ENCODE measurements at places on chromosomes 3 and 15.
A peak's percentile ranks its signal among the peaks of the same experiment; 100 is the strongest.

- peak; percentile 59 for DNase-seq
These were observed 56.0 kb upstream of the AGTR1 start for GRCh38 chr3:148641722-148642121.

- no peak for DNase-seq
These were observed 72.6 kb downstream of the CCNL1 start for GRCh38 chr3:157087373-157087772.

- DNase-seq = no peak
These were observed 27.8 kb downstream of the ALPK3 start for GRCh38 chr15:84844964-84845363.

DNA sequence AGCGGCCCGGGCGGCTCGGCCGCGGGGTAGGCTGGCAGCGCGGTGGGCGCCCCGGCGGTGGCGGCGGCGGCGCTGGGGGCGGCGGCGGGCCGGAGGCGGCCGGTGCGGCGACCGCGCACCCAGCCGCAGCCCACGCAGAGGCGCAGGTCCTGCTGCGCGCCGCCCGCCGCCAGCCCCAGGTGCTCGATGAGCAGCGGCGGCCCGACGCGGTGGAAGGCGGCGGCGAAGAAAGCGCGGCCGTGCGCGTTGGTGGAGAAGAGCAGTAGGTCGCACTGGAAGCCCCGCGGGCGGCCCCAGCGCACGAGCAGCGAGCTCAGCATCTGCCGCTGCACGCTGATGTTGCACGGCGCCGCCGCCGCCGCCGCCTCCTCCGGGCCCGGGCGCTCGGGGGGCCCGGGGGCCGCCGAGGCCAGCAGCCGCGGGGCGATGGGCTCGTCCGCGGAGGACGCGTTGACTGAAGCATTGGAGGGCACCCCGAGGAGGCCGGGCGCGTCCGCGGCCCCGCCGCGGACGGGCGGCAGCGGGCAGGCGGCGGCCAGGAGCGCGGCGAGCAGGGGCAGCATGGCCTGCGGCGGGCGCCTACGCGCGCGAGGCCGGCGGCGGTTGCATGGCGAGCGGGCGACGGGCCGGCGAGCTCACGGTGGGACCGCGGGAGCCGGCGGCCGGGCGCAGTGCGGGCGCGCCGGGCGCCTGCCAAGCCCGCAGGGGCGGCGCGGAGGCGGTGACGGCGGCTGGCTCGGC is 452 bp downstream of the TMEM158 start:
- DNase-seq = peak; percentile 67

GRCh38 chr3:156207802-156208685 is 87.7 kb downstream of the KCNAB1 start:
- no peak for DNase-seq

- DNase-seq = no peak
These were observed 40.9 kb downstream of the RORA start for GRCh38 chr15:61188168-61188567.

GRCh38 chr15:26866298-26867199 is at the start of gene GABRA5:
Gene GABRA5 (plus strand): TSS chr15:26867062. CDS start chr15:26869249, 2,187 bp downstream.
- DNase-seq = no peak

DNA sequence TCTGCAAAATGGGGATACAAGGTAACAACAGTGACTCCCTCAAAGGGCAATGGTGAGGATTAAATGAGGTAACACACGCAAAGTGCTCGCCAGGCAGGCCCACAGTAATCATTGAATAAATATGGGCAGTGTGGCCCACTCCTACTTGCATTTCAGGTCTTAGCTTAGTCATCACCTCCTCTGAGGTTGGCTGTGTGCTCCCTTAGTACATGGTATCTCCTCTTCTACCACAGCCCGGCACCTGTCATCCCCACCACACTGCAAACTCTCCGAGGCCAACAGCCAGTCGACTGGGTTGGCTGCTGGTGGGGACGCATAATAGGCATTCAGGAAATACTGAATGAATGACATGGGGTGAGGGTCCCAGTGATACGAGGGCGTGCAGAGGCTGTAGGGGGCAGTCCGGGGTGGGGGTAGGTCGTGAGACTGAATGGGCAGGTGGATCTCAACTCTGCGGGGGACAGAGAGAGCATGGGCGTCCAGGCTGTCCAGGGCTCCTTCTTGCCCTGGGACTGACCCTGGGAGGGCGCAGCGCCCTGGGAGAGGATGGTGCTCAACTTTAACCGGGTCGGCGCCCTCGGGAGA is 375 bp upstream of the MYZAP start:
- DNase-seq = no peak

DNA sequence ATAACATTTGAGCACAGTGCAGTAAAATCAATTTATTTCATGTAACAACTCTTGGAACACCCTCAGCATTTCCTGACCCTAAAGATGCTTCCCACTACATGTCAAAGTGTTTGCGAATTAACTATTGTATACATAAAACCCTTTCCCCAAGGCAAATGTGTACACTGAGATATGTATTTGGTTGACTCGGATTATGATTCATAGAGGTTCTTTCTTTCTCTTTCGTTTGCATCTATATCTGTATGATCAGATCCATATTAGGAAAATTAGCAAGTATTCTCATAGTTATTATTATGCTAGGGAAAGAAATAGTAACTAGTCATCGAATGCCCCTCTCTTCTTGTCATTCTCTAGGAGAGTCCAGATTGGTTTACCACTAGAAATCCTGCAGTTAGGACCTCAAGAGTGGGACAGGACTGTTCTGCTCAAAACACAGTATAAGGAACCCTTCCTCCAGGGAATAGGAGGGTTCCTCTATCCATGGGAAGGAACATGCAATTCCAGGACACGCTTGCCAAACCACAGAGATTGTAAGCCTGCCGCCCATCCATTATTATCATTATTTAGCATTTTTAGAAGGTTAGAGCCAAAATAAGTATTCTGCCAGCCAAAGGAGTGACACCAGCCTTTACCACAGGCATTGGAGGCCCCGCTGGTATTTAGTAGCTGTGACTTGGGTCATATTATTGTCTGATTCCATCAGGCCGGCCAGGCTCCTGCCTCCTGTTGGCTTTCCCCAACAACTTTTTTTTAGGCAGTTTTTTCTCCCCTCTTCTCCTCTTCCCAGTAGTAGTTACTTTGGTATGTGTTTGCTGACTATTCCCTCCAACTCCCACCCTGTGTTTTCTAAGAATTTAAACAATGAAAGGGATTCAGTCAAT is 100.7 kb downstream of the GALK2 start:
- DNase-seq = no peak

DNA sequence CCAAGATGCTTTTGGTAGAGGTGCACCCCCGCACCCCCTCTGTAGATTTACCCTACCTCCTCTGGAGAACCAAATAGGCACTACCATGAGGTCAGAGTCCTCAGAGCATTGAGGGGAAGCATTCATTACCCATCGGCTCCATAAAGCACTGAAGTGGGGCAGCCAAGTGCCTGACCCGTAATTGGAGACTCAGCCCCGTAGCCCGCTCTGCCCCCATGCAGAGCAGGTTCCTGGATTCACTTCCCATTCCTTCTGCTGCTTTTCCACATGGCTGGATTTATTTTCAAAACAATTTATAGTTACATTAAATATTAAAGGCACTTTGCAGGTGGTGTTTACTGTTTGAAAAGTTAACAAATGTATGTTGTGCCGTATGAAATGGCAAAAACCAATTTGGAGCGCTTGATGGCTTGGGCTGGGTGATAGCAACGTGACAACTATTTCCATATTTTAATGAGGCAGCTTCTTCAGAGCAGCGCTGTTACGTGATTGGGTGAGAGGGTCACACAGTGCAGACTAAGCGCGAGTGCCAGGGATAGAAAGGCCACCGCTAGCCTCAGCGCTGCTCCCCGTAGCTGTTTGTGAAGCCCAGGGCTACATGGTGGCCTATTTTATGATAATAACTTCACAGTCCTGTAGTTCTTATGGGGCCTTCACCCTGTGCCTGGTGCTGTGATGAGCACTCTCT is 373.8 kb upstream of the PROK2 start:
- no peak for DNase-seq

DNA sequence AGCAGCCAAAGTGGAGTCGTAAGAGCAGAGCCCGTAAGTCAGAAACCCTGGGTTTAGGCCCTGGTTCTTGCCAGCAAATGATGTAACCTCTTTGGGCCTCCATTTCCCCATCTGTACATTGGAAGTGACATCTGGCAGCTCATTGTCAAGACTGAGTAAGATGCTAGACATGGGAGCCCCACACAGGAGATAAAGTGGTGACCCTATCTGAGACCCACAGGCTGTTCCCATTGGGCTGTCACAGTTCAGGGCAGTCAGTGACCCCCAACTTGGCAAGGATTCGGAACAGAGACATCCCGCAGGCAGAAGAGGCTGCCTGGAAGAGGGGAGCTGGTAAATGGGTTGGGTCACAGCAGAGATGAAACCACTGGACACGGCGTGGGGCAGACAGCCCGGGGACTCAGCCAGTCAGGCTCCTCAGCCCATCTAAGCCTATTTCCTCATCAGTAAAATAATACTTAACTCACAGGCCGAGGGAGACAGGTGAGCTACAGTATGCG is 1.8 kb downstream of the CLN6 start:
- no peak for DNase-seq

DNA sequence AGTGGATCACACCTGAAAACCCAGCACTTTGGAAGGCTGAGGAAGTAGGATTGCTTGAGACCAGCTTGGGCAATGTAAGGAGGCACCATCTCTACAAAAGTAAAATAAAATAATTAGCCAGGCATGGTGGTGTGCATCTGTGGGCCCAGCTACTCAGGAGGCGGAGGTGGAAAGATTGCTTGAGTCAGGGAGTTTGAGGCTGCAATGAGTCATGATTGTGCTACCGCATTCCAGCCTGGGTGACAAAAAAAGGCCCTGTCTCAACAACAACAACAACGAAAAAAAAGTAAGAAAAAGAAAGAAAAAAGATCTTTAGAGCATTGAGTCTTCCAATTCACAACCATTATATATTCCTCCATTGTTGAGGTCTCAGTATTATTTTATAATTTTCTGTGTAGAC is 192.4 kb upstream of the DPH6 start:
- DNase-seq = no peak

GRCh38 chr15:29101491-29101890 is 168.1 kb downstream of the NSMCE3 start:
- no peak for DNase-seq

DNA sequence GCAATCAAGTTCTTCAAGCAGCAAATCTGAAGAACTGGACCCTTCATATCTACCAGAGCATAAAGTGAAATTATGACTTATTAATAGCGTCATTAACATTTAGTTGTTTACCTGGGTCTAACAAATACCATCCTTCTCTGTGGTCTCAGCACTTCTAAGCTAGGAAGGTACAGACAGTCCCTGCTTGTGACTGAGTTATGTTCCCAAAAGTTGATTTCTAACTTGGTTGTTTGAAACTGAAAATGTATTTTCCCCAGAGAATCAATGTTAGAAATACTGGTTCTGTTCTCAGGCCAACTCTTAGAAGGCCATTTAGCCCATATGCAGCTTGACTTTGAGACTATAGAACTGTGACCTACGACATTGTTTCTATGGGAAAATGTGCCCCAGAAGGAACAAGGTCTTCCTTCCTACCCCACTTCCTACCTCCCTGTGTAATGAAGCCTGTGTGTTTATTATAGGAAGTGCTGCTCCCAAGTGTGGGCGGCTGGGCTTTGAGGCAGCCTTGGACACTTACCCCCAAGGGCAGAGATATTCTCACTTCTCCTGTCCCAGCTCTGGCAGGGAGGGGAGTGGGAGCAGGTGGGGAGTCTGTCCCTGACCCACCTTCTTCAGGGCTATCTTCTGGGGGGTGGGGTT is 12.2 kb upstream of the MAPK6 start:
- DNase-seq = peak; percentile 77

GRCh38 chr15:98760975-98761374 is 112.6 kb downstream of the IGF1R start:
- no peak for DNase-seq

DNA sequence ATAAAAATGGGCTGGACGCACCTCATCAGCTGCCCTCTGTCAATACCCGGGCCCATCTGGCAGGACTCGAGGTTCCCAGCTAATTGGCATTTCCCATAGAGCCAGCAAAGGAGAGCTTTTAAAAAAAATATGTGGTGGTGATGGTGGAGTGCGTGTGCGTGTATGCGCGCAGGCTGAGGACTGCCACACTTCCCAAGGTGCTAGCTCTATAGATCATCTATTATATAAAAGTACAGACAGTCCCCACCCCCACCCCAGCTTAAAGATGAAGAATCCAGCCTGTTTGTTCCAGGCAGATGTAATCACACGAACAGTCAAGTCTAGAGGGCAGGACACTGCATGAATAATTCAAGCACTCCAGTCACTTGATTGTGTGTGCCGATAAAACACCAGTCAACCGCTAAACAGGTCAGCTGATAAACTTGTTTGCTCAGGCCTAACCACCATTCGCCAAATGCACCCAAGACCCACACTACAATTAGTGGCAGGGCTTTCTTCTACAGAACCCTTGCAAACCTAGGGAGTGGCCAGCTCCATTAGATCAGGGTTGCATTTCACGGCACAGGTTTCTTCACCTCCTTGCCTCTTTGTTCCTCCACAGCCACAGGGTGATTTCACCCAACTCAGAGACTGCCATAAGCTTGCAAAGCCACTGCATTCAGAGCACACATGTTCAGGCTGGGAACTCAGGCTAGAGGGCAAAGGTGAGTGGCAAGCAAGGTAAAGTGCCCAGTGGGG is 5.8 kb downstream of the TLE3 start:
- no peak for DNase-seq

Data from suppressor macrophage (primary cell).